ENCODE measurements at places on chromosomes 3 and 15.

DNA sequence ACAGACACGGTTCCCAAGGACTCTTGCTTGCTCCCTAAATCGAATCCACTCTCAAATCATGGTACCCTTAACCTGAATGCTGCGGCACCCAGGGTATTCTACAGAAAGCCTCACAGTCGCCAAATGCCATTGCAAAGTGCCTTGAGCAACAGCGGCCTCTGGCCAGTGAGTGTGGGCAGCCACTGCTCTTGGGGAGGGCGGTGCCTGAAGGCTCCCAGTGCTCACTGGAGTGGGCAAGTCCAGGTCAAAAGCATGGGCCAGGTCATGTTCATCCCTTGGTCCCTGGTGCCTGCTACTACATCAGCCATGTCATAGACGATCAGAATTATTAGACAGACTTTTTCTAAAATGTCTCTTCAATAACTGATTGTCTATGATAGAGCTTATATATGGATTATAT, 82.5 kb downstream of the ADAMTS17 start:
- no peak for DNase-seq

- DNase-seq = no peak
These were observed 9.9 kb downstream of the PDIA5 start for GRCh38 chr3:123076496-123077418.

GRCh38 chr3:60603860-60604259, 647.4 kb downstream of the FHIT start:
- no peak for DNase-seq

DNA sequence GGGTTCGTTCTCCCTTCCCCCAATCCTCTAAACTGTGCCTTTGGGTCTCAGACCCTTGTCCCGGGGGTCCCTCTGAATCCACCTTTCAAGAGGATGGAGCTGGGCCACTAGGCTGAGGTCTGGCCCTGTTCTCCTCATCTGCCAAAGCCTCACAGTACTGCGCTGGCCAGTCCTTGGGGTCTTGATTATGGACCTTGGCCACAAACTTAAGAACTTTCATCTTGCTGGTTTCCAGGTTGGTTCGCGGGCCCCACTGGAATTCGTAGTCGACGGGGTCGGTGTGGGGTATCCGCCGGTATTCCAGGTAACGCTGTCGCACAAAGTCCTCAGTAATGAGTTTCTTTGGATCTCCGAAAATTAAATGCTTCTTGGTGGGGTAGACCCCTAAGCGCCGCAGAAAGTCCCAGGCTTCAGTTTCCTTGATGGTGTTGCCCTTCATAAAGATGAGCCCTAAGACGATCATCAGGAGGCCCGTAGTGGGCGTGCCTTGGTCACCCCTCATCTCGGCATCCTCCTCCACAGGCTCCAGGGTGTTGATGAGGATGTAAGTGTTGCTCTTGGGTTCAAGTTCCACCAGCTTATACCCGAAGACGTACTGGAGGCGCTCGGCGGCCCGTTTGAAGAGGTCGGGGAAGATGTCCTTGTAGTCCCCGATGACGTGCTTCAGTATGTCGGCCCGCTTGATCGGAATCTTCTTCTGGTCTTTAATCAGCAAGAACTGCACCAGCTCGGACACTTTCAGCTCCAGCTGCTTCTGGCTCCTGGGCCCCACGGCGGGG, 727 bp downstream of the NSMCE3 start:
- DNase-seq = no peak

- DNase-seq = no peak
These were observed 37.3 kb upstream of the TEX9 start for GRCh38 chr15:56327721-56328502.

DNA sequence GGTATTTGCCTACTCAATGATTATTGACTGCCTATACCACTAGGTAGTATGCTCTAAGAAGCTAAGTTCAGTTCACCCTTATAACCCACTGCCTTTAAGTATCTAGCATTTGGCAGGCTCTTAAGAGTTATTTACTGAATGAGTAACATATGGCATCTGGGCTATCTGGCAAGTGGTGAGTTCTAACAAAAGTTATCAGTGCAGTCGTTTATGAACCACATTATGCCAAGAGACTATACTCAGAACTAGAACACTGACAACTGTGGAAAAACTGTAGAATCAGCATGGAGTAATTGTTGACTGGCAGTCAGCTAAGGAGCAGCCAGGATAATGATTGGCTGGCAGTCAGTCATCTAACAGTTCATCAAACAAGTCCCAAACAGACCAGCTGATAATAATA, 25.8 kb downstream of the RAF1 start:
- no peak for DNase-seq

DNA sequence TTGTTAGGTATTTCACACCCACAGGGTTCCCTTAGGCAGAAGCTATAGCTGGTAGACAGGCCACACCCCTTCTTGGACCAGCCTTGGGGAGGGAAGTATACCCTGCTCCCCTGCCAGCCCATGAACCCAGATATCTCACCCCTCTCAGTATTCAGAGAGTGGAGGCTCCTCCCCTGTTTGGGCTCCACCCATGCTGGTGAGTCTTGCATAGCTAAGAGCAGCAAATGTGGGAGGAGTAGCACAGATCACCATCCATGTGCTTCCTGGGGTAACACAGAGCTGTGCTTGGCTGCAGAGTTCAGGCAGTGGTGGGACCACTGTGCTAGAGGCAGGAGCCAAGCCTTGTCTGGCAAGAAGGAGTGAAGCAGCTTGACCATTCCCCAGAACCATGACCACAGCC, 427.2 kb downstream of the ZIC1 start:
- no peak for DNase-seq

DNA sequence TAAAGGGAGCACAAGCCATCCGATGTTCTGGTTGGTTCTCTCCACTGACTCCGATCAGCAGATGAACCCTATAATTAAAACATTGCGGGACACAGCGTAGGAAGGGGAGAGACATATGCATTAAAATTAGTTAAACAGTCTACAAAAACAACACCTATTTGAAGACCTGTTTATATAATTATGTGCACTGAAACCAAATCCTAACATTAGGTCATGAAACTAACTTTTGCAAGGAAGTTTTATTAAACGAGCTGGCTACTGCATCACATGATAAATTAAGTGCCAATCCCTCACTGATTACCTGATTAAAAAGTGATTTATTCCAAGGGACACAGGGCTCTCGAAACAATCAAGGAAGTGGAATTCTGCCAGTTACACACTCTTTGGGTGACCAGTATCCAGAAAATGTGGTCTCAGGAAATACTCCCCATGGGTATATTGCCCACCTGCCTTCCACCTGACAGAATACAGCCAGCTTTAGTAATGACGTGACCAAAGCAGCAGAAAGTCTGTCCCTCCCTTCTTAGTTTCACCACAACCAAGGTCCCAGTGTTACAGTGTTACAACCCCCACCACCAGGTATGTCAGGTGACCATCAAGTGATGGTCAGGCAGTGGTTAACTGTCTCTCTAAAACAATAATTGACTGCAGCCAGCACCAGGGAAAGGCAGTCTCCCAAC, 69.5 kb downstream of the HERC1 start:
- DNase-seq = no peak

- no peak for DNase-seq
These were observed 95.3 kb upstream of the OXTR start for GRCh38 chr3:8864402-8865350.

- DNase-seq = no peak
These were observed 334.5 kb upstream of the KCNMB2 start for GRCh38 chr3:178201714-178202113.

GRCh38 chr3:131091768-131092167, 65.1 kb downstream of the NEK11 start:
- DNase-seq = no peak

- DNase-seq = no peak
These were observed 366.9 kb upstream of the STAC start for GRCh38 chr3:36013425-36013824.

GRCh38 chr3:84904816-84905555, 53.8 kb upstream of the CADM2 start:
- DNase-seq = no peak

DNA sequence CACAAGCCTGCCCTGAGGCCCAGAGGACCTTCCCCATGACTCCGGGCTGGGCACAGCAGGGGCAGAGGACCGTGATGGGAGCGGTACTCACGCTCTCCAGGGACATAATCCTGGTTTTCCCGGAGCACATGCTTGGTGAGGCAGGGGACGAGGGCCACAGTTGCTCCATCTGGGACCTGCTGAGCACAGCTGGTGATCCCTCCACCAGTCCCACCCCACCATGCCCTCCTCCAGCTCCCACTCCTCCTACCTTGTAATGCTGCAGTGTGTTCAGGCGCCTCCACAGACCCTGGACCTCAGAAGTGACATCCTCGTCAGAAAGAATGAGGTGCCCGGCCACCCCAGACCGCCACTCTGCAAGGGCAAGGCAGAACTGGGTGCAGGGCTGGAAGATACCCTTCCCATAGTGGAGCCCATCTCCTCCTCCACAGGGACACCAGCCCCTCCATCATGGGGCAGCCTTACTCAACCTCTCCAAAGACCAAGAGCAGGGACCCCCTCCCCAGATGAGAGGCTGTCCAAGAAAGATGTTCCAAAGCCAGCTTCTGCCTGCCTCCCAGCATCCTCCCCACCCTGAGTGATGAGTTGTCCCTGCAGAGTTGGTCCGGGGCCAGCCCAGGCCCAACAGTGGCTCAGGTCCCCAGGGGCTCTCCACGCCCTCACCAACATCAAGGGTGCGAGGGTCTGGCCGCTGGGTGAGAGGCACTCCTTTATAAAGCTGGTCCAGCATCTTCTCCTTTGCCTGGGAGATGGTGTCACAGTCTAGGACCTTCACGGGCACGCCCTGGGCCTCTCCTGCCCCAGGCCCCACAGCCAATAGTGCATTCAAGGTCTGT, 19.5 kb downstream of the PLXNB1 start:
- no peak for DNase-seq

DNA sequence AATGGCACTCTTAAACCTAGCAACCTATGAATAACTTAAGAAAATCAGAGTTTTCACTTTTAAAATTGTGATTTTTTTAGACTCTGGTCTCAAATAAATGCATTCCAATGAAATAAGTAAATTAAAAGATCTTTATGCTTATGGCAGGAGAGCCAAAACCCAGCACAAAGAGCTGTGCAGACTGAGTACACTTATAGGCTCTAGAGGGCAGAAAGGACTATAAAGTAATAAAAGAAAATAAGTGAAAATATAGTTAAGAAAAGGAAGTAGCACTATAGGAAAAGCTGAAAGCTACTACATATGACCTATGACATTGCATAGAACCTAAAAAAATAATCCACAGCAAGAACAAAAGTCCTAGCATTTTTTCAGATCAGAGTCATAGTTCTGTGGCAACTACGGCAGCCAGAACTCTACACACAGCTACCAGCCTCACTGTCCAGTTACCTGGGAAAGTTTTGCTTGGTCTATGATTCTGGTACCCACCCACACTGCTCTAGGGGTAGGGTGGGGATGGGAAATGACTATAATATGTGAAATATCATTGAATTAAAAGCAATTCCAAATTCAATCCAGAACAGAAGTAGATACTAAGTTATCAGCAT, 30.5 kb downstream of the CLASP2 start:
- no peak for DNase-seq

DNA sequence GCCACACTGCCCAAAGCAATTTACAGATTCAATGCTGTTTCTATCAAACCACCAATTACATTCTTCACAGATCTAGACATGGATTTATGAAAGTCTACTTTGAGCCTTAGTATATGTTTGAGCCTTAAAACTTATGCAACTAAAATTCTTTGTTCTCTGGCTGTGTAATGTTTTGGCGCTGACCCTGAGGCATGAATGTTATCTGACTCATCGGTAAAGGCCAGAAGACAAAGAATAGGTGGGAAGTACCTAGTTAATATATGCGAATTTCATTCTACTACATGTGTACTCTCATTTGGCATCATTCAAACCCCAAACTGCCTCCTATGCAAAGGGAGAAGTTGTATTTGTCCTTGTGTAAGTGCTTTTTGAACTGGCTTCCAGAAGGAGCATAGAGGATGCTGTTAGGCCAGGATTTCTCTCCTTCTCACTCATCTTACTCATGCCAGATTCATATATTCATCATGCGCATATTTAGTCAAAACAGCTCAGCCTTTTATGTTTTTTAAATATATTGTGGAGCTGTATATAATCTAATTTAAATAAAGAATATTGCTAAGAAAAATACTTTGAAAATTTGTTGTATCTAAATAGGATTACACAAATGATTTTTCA, 204.2 kb downstream of the NFKBIZ start:
- peak; percentile 36 for DNase-seq

DNA sequence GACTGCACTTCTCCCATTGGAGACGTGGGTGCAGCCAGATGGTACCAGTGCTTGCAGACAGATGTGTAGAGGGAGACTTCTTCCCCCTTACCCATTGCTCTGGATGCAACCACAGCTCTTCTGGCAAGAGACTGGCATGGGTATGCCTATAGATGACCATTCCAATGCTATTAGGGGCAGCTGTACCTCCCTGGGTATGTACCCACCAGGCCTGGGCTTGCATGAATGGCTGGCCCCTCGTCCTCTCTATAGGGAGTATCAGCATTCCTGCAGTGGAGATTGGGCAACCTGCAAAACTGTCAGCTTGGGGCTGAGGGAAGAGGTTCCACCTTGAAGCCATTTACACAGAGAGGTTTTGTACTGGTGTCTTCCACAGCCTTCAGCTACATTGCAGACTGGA, 57.6 kb upstream of the FXR1 start:
- no peak for DNase-seq

- DNase-seq = no peak
These were observed 4.4 kb upstream of the RPL32 start for GRCh38 chr3:12845811-12846210.

- DNase-seq = no peak
These were observed 8.3 kb downstream of the EXOSC7 start for GRCh38 chr3:44984335-44984734.

GRCh38 chr15:31440754-31441311, 114.2 kb downstream of the KLF13 start:
- no peak for DNase-seq

DNA sequence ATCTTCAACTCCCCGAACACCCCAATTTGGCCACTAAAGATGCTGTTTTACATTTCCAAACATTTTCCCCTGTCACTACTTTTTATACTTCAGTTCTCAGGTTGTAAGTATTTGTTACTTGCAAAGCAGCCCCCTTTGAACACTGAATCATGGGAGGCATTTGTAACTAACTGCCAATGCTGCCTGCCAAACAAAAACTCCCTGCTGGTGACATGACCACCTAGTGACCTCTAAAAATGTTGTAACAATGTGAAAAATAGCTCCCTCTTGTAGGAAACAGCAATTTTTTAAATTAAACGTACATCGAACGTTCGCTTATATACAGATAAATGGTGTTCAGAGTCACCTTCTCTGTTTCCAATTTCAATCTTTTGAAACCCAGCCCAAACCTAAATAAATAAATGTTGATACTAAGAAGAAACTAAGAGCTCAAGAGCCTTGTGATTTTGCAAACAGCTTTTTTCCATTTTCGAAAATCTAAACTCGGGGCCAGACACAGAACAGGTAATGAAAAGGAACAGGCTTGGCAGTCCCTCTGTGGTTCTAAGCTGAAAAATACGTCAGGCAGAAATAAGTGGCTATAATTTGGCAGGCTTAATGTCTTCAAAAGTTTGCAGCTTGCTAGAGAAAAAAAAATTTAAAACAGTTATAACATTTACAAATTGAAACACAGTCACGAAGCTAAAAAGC, 268.6 kb upstream of the WNT5A start:
- no peak for DNase-seq

Data from stromal cell of bone marrow (primary cell).